ENCODE measurements at places on chromosomes 7 and 10. TPM values are rescaled to one million over a fixed set of nuclear protein-coding genes. Genes with fewer than 3 reads are reported as not detected.
A peak's percentile ranks its signal among the peaks of the same experiment; 100 is the strongest.

The BBS9 gene
- 45.2 TPM for total RNA-seq

The TSPAN13 gene
- total RNA-seq, result 26.3 TPM

The KNDC1 gene
- total RNA-seq, result not detected

DNA sequence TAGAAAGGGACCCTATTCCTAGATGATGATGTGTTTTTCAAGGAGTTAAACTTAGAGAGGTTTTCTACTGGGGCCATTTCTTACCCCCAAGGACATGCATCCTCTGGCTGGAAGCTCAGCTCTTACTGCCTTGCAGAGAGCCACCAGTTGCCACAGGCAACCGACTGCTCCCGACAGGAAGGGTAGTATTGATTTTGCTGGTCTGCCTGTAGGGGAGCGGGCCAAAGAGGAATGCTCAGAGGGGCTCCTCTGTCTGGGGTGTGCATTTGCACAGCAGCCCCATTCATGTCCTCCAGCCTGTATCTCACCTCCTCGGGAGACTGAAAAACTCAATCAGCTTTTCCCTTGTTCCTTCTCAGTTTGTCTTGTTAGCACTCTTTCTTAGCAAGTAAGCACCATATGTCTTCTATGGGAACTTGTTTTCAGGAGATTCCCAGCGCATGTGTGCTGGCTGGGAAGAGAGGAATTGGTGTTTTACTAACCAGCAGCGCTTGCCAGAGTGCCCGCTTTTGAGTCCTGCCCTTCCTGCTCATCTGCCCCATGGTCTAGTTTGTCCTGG is 739.0 kb upstream of the GALNT17 start:
- no peak for DNase-seq
- no peak overlapping the region for H3K4me3 ChIP-seq
- no peak overlapping the region for H3K27ac ChIP-seq
- no peaks in the 10 kb centered on the region for H3K4me1 ChIP-seq
- H3K36me3 ChIP-seq, result no peaks in the 10 kb centered on the region

DNA sequence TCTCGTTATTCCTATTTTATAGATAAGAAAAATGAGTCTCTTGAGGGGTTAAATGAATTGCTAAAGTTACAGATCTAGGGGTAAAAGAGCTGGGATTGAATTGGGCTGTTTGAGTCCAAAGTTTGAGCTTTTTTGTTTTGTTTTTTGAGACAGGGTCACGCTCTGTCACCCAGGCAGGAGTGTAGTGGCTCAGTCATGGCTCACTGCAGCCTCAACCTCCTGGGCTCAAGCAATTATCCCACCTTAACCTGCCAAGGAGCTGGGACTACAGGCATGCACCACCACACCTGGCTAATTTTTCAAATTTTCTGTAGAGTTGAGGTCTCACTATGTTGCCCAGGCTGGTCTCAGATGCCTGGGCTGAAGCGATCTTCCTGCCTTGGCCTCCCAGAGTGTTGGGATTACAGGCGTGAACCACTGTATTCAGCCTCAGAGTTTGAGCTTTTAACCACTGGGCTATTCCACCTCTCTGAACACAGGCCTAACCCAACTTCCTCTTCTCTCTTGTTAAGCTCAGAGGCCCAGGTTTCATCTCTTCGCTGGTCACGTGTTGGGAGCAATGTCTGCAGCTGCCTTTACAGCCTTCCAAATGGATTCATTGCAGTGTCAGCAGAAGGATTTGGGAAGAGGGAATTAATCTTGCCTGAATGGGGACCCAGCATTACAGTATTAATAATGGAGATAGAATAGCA is 8.0 kb downstream of the SUFU start:
- peak overlapping the region; percentile 45 for H3K27ac ChIP-seq
- H3K4me3 ChIP-seq, result no peak overlapping the region
- DNase-seq, result peak; percentile 70
- peaks cover 14% of the 10 kb centered on the region for H3K4me1 ChIP-seq
- peaks cover 15% of the 10 kb centered on the region for H3K36me3 ChIP-seq

- H3K36me3 ChIP-seq, result no peaks in the 10 kb centered on the region
- H3K27me3 ChIP-seq, result no peaks in the 10 kb centered on the region
- H3K27ac ChIP-seq, result no peak overlapping the region
Measured at GRCh38 chr7:91609525-91609924, 271.0 kb downstream of the MTERF1 start.

GRCh38 chr10:71891437-71891836 is 40.4 kb upstream of the PSAP start:
- DNase-seq, result no peak
- H3K27ac ChIP-seq, result no peak overlapping the region
- no peaks in the 10 kb centered on the region for H3K36me3 ChIP-seq
- H3K27me3 ChIP-seq, result no peaks in the 10 kb centered on the region
- H3K4me3 ChIP-seq, result no peak overlapping the region

Measured in B cell (primary cell).